SHP77 (cell line): ENCODE measurements at places on chromosomes 1 and 21.

DNA sequence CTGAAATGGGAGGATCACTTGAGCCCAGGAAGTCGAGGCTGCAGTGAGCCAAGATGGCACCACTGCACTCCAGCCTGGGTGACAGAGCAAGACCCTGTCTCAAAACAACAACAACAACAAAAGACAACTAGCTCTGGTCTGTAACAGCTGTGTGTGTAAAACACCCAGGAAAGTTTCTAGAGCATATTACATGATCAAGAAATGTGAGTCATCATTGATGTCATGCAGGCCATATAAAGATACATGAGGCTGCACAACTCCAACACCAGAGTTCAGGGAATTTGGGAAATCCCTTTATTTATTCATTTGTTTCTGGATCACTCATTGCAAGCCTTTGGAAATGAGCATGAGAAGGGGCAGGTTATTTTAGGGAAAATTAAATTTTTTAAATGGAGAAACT lies 50.3 kb upstream of the CTPS1 start:
- DNase-seq, result no peak

DNA sequence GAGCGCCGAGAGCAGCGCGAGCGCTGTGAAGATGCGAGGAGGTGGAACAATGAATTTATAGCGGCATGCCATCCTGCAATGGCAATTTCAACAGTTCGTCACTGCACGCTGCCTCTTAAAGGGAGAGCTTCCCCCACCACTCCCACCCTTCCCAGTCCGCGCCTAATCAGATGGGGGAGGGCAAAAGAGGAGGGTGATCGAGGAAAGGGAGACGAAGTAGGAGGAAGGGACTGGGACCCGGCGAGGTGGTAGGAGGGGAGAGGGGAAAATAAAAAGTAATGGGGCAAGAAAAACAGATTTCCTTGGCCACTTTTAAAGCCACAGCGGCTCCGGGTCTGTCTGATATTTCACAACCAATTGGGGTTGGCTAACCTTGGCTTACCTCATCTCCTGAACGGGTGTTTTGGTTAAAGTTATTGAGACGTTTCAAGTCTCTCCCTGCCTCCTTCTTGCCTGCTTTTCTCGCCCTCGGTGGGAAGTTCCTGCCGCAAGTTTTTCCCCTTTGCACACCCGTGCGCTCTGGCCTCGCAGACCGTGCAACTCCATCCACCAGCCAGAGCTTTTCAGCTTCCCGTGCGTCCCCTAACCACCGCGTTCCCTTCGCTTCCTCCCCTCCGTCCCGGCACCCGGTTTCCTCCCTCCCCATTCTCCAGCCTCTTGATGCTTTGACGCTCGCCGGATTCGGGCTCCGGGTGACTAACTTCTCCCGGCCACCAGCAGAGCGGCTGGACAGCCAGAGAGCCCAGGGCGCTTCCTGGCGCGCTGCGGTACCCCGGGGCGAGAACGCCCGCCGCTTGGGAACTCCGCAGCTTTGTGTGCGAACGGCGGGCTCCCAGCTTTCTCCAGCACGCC lies at the start of gene ADAMTS5:
TSS of gene ADAMTS5 (minus strand) at position 27 of the 852 bp plus-strand sequence. CDS start 697 bp downstream, outside the sequence.
- DNase-seq, result no peak

DNA sequence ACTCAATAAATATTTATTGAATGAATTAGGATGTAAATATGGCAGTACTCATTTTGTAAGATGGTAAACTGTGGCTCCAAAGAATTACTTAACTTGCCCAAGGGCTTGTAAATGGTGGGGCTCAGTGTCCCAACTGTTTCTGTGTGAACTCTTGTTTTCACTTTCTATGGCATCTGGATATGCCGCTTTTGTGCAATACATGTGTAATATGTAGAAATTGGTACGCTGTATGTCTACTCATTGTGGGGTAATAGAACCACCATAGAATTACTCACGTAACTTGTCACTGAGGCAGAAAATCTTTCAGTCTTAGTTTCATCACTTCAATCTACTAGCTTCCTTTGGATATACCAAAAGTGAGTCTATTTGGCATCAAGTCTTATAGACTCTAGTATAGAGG lies 977 bp downstream of the PRPF3 start:
- no peak for DNase-seq

DNA sequence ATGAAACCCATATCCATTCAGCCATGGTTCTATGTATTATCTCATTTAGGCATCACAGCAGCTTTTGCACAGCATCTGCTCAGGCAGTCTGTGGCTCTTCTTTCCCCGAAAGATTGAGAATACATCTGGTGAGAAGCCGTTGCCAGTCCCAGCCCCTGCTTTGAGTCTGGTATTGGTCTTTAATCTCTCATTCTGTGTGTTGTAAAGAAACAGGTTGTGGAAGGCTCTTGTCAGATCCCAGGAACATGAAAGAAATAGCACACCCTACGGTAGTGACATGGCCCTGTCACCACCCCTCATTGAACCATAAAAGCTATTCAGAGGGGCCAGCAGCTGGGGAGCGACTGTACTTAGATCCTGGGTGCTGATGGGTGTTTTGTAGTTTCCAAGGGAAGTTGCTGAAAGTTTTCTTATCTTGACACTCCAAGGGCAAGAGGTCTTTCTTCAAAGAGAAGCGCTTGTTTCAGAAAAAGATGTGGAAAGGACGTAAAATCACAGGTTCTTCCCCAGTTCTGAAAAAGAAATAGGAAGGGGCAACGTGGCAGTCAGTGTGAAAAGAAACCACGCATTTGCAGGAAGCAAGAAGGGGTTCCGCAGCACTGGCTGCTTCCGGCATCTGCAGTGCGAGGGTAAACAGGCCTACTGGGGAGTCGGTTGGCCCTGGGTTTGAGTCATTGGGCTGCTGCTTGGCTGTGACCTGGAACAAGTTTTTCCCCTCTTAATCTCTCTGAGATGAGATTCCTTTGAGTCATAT lies 145.0 kb downstream of the DHRS3 start:
- DNase-seq, result no peak

GRCh38 chr1:81375884-81376548 lies 424.7 kb upstream of the ADGRL2 start:
- no peak for DNase-seq

- DNase-seq, result peak; percentile 64
Observed at GRCh38 chr1:210373878-210374599, 45.3 kb downstream of the HHAT start.

DNA sequence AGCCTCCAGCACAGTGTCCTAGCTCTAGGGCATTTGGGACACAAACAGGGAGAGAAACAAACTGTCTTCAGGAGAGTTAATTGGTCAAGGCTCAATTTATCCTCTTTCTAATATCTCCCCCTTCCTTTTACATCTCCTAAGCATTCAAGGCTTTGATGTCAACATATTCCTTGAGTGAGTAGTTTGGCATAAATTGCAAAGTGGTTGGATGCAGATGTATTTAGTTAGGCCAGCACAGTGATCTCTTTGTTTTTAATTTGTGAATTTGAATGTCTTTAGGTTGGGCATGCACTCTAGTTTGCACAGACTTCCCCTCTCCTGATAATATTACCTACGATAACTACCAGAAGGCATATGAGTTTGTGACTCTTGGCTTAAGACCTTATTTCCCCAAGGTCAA lies 12.5 kb upstream of the OLFML2B start:
- DNase-seq, result no peak

- no peak for DNase-seq
Observed at GRCh38 chr1:175900171-175900570, 156.8 kb upstream of the TNR start.
